Amniotic stem cell (primary cell): ENCODE measurements at places on chromosomes 2 and 18.

GRCh38 chr2:200033929-200034328, 78.5 kb downstream of the MAIP1 start:
- no peak for DNase-seq

DNA sequence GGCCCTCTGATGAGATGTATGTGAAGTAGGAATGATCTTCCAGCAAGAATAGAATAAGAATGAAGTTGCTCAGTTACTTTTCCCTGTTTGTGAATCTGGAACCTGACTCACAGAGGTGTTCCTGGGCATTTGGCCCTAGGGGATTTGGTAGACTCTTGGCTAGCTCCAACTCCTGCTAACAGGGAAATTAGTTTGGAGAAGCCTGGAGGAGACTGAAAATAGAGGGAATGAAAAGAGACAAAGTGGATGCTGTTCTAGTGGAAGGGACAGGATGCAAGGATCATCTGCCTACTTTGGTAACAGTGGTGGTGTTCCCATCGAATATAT, 19.6 kb downstream of the TMEM17 start:
- DNase-seq, result no peak

GRCh38 chr2:238241970-238242369, 2.1 kb upstream of the HES6 start:
- DNase-seq, result no peak

- no peak for DNase-seq
These were observed 20.1 kb downstream of the ZC3H6 start for GRCh38 chr2:112295407-112296078.

GRCh38 chr2:133077269-133077822, 407.3 kb upstream of the LYPD1 start:
- DNase-seq, result no peak

DNA sequence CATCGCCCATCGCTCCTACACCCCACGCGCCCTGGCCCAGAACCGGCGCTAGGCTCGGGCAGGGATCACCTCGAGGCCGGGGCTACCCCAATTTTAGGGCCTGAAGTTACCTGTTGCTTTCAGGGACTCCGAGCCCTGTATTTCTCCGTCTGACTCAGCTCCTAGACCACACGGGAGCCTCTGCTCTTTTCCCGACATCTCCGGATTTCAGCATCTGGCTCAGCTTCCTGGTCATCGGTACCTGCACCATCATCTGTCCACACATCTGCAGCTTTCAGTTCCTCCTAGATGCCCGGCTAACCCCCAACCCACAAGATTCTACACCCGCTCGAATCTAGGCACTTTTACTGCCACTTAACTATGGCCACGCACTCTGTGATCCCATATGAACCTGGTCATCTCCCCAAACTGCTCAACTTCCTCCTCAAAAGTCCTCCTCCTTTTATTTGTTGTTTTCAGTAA, 12.1 kb upstream of the HMSD start:
- DNase-seq, result no peak

GRCh38 chr2:169275696-169276444, 86.5 kb downstream of the LRP2 start:
- no peak for DNase-seq

DNA sequence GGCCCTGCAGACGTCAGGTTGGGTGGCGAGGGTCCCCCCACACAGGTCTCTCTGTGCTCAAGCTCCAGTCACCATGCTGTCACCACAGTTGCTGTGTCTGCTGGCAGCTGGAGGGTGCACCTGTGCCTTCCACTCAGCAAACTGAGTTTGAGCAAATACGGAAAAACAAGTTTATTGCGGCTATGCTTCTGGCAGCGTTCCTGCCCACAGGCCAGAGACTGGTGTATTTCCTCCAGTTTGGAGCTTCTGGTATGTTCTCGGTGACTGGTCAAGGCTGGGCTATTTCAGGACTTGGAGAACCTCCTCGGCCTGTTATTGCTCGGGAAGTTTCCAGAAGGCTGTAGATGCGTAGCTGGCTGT, 132.6 kb downstream of the SEPTIN10 start:
- DNase-seq, result no peak

DNA sequence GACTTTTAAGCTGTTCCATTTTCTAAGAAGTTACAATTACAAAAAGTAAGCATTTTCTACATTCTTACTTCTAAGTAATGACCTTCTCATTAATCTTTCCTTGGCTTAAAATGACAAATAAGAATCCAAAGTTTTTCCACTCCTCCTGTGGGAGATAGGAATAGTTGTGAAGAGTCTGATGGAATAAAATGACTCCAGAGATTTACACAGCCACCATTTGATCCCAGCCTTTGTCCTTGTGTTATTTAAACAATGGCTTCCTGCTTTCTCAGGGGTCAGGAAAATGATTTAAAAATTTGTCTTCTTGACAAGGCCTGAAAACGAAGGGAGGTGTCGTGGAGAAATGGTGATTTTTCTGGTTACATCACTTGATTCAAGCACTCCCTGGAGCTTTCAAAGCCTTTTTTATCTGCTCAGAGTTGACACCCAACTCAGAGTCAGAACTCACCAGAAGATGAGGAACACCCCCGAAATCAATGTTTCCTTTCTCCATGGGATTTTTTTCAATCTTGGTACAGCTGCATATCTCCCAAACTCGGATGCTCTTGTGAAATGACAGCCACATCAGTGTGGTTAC, 106.5 kb downstream of the GALNT3 start:
- DNase-seq, result no peak

GRCh38 chr18:33751613-33752221, 173.7 kb downstream of the ASXL3 start:
- DNase-seq, result peak; percentile 3

DNA sequence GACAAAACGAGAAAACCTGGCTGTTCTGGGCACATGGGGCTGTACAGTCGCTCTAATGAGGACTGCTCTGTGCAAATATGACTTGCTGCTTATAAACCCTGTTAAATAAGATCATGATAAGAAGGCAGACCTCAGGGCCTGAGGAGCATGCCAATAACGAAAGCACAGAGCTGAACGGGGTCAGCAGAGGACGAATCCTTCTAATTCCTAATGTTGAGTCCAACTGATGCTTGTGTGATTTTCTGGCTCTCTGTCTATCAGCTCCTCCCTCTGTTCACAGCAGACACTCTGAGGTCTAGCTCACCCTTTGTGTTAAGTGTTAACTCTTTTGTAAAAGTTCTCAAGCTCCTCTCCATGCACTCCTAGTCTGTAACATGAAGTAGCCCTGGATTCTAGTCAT, 167.2 kb upstream of the REV1 start:
- DNase-seq, result no peak

DNA sequence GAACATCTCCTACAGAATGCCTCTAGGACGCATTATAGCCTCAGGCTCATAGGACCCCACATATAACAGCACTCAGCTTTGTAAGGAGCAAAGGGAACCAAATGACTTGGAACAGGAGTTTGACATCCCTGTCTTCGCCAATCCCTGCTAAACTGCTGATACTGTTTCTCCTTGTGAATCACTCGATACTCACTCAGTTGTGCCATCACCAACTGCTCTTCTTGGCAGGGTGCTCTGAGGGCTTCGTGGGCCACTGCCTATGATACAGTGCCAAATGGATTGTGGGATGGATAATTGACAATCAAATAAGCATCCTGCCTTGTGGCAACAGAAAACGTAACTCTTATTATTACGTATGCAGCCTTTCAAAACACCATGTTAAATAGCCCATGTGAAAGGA, 396.3 kb downstream of the RIT2 start:
- no peak for DNase-seq

GRCh38 chr2:42922293-42922692, 129.9 kb upstream of the HAAO start:
- no peak for DNase-seq

DNA sequence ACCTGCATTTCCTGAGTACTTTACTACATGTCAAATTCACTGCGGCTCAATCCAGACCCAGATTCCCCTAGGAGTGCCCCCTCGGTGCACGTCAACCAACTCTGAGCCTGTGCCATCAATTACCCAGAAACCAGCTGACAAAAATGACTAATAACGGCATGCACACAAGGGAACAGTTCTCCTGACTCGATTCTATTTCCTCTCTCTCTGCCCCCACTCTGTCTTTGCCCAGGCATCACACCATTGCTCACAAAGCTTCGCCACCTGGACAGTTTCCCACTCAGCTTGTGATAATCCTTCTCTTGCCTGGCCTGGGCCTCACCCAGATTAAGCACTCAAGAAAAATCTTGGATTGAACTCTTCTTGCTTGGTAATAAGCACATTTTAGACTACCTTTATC, 115.3 kb upstream of the NDUFV2 start:
- no peak for DNase-seq

- DNase-seq, result no peak
These were observed 533.1 kb downstream of the RNF144A start for GRCh38 chr2:7450188-7450832.

DNA sequence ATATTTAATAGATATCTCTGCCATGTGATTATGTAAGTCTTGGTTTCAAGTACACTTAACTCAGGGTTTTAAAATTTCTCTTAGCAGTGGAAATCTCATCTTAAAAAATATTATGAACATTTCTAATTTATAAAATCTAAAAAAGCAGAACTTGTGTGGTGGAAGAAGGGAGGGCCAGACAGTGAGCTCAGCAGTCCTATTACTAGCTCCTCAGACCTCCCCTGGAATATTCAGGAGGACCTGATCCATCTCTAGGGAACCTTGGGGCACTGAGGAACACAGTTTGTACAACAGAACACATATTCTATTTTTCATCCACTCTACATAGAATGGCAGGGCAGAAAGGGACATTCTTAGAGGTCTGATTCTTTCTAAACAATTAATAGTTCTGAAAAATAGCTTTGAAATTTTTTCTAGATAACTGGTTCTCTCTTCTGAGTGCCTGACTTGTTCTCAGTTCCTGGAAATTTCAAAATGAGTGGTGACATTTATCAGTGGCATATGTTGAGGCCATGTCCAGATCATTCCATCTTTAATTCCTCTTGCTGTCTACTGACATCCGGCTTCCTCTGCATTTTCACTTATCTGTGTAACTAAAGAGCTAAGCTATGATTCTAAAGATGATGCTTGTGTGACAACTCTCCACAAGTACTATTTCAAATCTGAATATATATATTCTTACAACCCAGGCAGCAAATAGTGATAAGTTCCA, 8.2 kb upstream of the MAP4K4 start:
- DNase-seq, result no peak

- no peak for DNase-seq
These were observed 387.6 kb downstream of the DCDC2C start for GRCh38 chr2:4090668-4091630.

DNA sequence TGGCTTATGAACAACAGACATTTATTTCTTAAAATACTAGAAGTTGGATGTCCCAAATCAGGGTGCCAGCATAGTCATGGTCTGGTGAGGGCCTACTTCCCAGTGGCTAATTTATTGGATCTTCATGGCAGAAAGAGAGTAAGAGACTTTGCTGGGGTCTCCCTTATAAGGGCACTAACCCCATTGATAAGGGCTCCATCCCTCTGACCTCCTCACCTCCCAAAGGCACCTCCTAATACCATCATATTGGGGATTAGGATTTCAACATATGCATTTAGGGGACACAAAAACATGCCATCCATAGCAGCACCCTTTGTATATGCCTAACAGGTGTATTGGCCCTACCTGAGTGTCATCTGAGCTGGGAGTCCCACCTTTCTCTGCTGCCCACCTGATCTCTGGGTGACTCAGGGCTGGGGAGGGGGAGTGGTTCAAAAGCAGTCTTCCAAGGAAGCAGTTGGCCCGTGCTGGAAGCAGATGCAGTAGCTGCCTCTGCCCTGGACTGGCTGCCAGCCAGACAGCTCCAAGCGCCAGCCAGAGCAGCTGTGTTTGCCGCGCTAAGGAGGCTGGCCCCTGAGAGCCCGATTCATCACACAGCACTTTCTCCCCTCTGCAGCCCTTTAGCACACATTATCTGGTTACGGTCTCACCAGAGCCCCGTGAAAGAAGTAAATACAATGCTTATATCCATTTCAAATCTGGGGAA, 84.6 kb downstream of the SMAD7 start:
- DNase-seq, result no peak

- no peak for DNase-seq
These were observed 863 bp downstream of the ECEL1 start for GRCh38 chr2:232486558-232487384.

DNA sequence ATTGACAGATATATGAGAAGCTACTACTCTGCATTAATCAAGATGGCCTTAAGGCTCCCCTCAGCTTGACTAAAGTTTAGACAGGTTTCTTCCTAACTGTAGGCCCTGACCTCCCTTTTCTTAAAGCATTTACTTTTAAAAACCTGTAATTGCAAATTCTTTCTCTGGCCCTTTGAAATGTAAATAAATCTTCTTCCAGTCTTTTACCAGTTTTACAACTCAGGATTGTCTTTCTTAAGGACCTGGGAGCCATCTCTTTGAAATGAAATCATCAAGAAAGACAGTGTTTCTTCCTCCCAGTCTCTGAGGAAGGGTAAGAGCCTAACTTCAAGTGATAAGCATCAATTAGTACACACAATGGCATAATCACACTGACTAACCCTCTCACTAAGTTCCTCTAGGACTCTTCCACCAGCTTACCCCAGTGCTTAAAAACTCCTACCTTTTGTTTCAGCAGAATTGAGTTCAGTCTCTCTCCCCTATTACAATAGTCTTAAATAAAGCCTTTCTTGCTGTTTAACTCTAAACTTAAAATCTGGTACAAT, 58.7 kb upstream of the CDH20 start:
- DNase-seq, result no peak

DNA sequence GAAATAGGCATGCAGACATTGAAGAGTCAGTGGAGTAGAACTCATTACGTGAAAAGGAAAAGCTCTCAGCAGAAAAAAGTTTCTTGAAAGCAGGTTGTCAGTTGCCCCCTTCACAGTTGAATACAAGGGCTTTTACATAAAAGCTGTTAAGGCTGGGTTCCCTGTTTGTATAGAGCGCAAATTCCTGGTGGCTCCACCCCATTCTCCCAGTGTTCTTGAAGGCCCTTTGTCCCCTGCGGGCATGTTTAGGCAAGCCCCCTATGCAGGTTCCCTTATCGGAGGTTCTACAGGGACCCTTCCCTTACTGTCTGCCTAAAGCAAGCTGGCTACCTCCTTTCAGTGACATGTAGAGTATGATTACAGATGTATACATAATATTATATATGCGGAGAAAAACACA, 497.2 kb upstream of the SYT4 start:
- DNase-seq, result no peak

DNA sequence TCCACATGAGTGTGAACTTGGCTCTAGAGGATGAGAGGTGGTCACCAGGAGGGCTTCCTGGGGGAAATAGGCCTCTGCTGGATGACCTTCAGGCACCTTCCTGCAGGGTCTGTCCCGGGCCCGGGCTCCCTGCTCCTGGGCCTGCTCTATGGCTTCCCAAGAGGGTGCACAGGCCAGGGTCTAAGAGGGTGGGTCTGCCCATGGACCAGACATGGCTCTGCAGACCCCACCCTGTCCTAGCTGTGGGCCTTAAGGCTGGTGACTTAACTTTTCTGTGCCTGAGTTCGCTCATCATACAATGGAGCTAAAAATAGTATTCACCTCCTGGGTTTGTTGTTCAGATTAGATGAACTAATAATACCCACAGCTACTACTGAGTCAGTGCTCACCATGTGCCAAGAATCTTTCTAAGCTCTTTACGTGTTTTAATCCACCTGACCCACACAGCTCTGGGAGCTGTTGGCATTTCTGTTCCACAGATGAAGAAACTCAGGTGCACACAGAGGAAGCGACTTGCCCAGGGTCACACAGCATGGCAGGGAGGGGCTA, 14.4 kb downstream of the INHBB start:
- no peak for DNase-seq

- no peak for DNase-seq
These were observed 54.3 kb downstream of the ST3GAL5 start for GRCh38 chr2:85834466-85834865.

- no peak for DNase-seq
These were observed 19.2 kb downstream of the DTNA start for GRCh38 chr18:34729264-34729663.

GRCh38 chr2:66772618-66773017, 337.7 kb downstream of the MEIS1 start:
- DNase-seq, result no peak
